Motor neuron (in vitro differentiated cells): ENCODE measurements at places on chromosomes 16 and 17. TPM values are rescaled to one million over a fixed set of nuclear protein-coding genes. Genes with fewer than 3 reads are reported as not detected.

QPRT gene
- total RNA-seq = 50.4 and 51.4 TPM in 2 replicates

LPO gene
- total RNA-seq = 1.1 TPM in 2 replicates

CHST5 gene
- total RNA-seq = 0.38 and 0.54 TPM in 2 replicates

TP53TG3 gene
- total RNA-seq = not detected in 2 replicates

TP53TG3F gene
- 0.38 TPM in 1 of 2 replicates, not detected in the other for total RNA-seq

HEATR9 gene
- total RNA-seq = 0.38 TPM in 1 of 2 replicates, not detected in the other

NUPR1 gene
- 105 and 107 TPM in 2 replicates for total RNA-seq

PDIA2 gene
- 7.6 and 13.0 TPM in 2 replicates for total RNA-seq
